ENCODE measurements at places on chromosomes 12 and 14.
A peak's percentile ranks its signal among the peaks of the same experiment; 100 is the strongest.

DNA sequence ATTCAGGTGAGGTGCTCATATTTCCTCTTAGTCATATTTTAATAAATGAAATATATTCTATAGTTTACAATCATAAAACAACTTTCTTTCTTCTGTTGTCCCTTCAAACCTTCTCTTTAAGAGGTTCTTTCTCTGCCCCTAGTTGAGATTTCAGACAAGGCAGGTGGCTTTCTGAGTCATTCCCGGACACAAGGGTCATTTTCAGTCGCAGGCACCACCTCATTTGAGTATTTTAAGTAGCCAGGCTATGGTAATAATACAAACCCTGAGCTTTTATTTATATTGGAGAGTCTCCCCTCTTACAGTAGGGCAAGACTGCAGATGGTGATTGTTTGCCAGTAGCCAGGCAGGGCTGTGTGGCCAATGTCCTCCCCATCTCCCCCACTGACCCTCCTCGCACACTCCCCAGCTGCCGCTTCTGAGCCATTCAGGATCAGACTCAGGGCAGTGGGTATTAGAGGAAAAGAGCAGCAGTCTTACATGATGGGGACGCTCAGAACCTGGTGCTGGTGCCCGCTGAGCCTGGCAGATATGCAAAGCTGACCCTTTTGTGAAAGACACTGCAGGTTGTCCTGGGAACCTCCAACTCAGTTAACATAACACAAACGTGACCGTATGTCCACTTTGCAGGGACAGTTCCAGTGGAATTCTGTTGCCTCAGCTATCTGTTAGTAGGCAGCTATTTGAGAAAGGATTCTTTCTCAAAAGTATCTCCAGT is 101.1 kb upstream of the BCL2L14 start:
- DNase-seq: peak; percentile 25

- DNase-seq: no peak
Observed at GRCh38 chr14:56333359-56334292, 215.4 kb downstream of the PELI2 start.

DNA sequence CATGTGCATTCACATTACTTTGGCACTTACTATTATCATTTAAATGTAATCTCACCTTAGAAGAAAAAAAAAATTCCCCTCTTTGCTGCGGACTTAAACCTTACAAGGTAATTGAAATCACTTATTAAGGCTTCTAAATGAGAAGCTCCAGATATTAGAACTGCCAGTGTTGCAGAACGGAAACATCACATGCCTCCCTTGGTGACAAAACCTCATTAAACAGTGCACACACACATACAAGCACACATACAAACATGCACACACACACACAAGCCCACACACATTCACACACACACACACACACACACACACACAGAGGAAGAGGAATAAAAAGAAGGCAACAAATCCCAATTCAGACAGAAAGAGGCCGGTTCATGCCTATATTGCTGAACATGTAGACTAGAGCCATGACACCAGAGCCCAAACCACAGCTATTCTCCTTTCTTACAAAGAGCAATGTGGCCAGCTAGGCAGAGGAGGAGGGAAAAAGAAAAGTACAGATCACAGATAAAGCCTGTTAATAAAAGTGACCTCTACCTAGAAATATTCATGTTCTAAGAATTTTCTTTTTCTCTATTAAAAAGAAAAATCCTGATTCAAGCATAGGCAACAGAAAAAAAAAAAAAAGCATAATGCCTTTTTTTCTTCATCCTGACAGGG is 405.2 kb upstream of the FLRT2 start:
- DNase-seq: no peak

DNA sequence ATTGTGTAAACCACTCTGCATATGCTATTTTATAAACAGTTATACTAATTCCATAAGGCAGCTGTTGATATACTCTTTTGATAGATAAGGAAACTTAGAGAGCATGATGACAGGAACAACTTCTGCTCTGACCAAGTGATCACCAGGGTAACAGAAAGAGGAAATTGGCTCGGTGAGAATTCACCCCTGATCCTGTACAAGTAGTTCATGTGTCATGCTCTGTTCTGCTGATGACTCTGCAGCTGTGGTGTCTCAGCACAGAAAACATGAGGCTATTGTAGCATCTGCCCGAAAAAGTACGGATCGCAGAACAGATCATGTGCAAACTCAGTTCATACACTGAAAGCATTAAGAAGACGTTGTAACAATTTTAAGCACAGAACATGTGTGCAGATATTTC is 345.0 kb downstream of the LRIG3 start:
- DNase-seq: no peak

DNA sequence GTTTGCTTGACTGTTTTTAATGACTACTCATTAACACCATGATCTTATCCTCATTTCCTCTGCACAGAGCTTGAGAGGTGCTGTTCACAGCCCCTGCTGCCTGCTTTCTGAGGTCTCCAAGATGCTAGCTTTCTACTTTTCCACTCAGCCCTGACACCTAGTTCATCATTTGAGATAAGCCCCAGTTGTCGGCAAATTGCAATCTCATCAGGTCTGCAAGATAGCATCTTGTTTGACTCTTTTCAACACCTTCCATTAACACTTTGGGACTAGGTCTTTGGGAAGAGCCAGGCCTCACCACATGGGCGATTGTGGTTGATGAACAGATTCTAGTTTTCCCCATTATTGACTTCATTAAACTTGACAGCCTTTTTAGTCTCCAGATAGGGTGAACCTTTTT is 904.8 kb downstream of the DIO2 start:
- DNase-seq: no peak

DNA sequence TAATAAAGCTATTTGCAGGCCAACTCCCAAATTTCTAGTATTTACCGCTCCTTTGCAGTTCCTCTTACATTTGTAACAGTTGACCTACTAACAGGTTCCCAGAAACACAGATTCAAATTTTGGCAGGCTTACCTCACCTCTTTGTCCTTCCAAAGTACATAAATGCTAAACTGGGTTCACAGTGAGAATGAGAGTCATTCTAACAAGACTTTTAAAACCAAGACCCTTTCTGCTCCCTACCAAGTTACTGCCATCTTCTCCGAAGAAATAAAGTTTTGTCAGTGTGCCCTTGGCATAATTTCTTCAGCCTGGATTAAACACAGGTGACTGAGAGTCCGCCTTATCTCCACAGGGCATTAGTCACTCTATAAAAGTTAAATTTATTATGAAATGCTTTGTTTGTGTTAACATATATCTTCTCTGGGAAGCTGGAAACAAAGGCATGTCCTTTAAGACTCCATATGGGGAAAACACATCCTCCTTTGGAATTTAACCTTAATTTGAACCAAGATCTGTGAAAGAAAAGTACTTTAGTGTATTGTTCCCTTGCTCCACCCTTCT is 28.2 kb downstream of the FOXA1 start:
- no peak for DNase-seq

DNA sequence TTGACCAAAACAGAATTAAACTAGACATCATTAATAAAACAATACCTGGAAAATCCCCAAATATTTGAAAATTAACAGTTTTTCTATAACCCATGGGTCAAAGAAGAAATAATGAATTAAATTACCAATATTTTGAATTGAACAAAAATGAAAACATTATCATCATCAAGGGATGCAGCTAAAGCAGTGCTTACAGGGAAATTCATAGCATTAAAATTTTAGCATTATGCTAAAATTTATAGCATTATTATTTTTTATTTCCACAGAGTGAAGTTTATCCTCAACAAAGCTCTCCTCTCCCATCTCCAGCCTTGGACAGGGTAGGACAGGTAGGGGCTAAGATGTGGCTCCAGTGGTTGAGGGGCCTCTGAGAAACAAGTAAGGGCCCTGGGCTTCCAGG is 19.3 kb upstream of the M6PR start:
- no peak for DNase-seq

DNA sequence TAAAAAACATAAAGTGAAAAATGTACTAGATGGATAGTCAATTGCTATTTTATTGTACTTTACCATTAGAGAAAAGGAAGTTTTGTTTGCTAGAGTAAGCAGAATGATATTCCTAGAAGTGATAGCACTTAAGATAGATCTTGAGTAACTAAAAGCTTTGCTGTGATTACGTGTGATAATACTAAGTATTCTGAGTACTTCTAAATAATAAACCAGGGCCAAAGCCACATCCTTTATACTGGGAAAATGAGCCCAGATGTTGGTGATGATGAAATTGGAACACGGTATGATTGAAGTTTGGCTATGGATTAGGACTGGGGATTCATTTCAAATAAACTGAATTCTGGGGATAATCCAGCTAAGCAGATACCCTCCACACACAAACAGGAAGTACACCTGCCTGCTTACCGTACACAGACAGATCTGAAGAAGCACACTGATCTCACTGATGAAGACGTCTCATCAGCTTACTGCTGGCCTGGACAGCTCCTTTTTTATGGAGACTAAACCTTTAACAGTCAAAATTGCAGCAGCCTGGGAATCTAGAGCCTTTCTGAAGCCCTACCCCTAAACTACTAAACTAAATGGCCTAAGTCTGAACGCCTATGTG is 199.8 kb downstream of the LRFN5 start:
- DNase-seq: no peak

DNA sequence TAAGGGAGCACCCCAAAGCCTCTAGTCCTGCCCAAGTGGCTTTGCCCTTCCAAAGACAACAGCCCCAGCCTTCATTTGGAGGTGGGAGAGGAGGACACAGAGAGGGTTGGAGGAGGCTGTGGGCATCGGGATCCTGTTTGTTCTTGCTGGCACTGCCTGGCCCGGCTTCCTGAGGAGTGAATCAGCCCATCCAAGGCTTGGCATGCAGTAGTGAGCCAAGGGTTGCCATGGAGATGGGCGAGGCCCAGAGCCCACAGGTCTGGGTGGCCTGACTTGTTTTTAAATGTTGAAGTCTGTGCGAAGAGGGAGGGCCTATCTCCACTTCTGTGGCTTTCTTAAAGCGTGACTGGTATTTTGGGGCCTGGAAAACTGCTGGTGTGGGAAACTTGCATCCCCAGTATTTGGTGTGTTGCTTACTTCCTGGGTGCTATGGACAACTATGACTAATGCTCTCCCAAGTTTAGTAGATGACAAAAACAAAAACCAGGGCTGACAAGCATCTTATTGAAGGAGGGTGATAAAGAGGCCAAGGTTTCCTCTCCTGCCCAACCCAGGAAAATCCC is 15.8 kb downstream of the CD9 start:
- no peak for DNase-seq

- DNase-seq: no peak
Observed at GRCh38 chr14:101171650-101172049, 268.1 kb upstream of the RTL1 start.

- no peak for DNase-seq
Observed at GRCh38 chr14:20247646-20248246, 8.7 kb downstream of the OR11H4 start.

DNA sequence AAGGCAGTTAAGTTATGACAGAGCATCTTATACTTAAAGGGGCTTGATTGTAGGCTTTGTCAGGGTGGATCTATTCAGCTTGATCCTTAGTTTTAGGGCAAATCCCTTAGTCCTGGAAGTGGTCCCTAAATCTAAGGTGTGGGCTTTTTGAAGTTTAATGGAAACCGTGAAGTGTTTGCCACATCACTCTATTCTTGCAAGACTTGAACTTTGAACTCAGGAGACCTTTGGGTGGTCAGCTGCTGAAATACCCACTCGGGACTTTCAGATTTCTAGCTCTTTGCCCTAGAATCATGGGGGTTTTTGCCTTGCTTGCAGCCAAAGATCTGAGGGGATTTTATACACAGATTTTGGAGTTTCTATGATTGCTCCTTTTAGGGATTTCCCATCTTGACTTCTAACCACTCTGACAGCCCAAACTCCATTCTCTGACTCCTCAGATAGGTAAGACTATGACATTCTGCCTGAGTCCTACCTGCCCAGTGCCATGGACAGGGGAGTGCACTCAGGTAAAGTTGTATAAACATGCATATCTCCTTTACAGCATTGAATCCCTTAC is 39.9 kb downstream of the SNAPC1 start:
- no peak for DNase-seq

DNA sequence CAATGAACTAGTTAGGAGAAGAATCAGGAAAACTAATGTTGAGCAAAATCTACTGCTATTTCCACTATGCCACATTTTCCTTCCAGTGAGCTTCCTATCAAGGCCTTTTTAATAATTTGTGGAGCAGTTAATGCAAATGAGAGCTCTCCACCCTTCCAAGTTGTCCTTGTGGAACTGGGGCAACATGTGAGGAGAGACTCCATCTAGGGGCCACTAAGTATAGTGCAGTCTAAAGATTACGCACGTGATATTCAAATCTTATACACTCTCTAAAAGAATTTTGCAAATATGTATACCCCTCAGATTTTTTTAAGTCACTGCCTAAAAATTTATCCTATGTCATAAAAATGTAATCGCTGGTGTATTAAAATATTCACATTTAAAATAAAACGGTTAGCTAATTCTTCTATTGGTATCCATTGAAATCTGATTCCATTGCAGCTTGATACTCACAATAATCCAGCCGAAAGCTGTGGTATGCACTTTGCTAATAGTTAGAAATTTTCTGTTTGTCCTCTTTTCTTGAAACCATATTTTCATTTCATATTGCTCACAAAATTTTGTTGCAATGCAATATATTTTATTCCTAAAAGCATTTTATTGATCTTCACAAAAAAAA is 100.1 kb downstream of the PAH start:
- peak; percentile 56 for DNase-seq

- DNase-seq: peak; percentile 52
Observed at GRCh38 chr14:99687284-99688209, 3.4 kb downstream of the CYP46A1 start.

- DNase-seq: no peak
Observed at GRCh38 chr14:49951691-49952345, 58.9 kb downstream of the ARF6 start.

DNA sequence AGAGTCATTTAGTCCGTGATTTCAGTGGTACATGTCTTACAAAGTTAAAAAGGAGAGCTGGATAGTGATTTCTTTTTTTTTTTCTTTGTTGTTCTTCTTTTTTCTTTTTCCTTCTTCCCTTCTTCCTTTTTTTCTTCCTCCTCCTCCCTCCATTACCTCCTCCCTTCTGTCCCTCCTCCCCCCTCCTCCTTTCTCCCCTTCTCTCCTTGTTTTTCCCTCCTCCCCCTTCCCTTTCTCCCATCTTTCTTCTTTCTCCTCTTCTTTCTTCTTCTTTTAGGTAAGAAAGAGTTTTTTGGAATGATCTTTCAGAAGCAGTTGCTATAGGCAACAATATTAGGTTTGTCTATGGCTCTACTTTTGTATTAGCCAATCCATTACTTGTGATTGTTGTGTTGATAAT is 368.6 kb downstream of the RAD51B start:
- no peak for DNase-seq
